ENCODE measurements at places on chromosomes 16 and 17. TPM values are rescaled to one million over a fixed set of nuclear protein-coding genes. Genes with fewer than 3 reads are reported as not detected.

Gene ZNF652
- 5.5 TPM for total RNA-seq

Gene MON1B
- total RNA-seq, result 9.2 TPM

Gene PRSS33
- not detected for total RNA-seq

Gene MYL11
- not detected for total RNA-seq

Gene VPS4A
- 45.6 TPM for total RNA-seq

Gene KRTAP17-1
- not detected for total RNA-seq

Gene GDPD3
- total RNA-seq, result 20.7 TPM

Gene APOBR
- total RNA-seq, result not detected

Gene TBX21
- total RNA-seq, result not detected

Gene OR1F1
- not detected for total RNA-seq

Gene PYDC1
- not detected for total RNA-seq

Gene TEX14
- total RNA-seq, result under 0.01 TPM

Gene BRD7
- 33.2 TPM for total RNA-seq

Gene CACNG3
- not detected for total RNA-seq

Gene KRTAP9-2
- not detected for total RNA-seq

Gene C16orf96
- not detected for total RNA-seq

Gene KRT31
- total RNA-seq, result 0.26 TPM

Gene PGS1
- 22.5 TPM for total RNA-seq

Gene SLC5A2
- not detected for total RNA-seq

Gene ZNF750
- total RNA-seq, result 13.8 TPM

Gene KRT9
- total RNA-seq, result 0.51 TPM

Gene TNP2
- not detected for total RNA-seq

Gene GSG1L2
- total RNA-seq, result not detected

Gene NPIPB13
- total RNA-seq, result 0.64 TPM

Gene DDX28
- 10.9 TPM for total RNA-seq

Gene KRTAP2-3
- total RNA-seq, result not detected

Gene KCNG4
- total RNA-seq, result not detected

Gene LPO
- total RNA-seq, result not detected
